ENCODE measurements at places on chromosomes 1 and 21.

GRCh38 chr1:156359973-156360372 is 9.0 kb upstream of the RHBG start:
- DNase-seq, result no peak

GRCh38 chr1:3186526-3186921 is 117.5 kb downstream of the PRDM16 start:
- DNase-seq, result no peak

GRCh38 chr1:232662910-232663309 is 33.0 kb upstream of the SIPA1L2 start:
- no peak for DNase-seq

GRCh38 chr1:89641781-89642180 is 8.9 kb downstream of the LRRC8C start:
- DNase-seq, result no peak

DNA sequence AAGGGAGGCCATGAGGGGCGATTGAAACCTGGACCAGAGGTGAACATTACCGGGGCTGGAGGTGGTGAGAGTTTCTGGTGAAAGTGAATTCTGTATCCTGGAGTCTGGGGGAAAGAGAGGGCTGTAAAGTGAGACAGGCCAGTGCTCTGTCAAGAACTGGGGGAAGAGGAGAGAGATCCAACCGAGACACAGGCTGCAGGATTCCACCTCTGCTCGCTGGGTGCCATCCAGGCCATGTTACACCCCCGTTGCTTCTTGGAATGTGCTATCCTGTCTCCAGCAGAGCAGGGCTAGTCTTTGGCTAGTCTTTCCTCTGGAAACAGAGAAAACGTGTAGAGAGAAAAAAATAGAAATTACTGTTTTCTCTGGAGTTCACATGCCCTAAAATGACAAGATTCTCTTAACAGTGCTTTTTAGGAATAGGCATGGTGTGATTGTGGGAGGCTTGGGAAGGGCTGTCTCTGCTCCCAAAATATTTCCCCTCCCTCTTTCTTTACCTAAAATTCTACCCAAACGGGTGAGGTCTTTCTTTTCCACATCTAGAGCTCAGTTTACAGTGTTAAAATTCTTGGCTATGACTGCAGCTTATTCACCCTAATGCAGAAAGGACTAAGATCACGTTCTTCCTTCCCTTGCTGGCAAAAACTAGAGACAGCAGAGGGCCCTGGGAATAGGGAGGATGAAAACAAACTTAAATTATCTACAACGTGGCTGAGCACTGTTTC is 16.5 kb upstream of the OVAAL start:
- no peak for DNase-seq

- DNase-seq, result no peak
These were observed 93.5 kb upstream of the GNG4 start for GRCh38 chr1:235742914-235743599.

- no peak for DNase-seq
These were observed 535 bp downstream of the SETD4 start for GRCh38 chr21:36059823-36060158.

DNA sequence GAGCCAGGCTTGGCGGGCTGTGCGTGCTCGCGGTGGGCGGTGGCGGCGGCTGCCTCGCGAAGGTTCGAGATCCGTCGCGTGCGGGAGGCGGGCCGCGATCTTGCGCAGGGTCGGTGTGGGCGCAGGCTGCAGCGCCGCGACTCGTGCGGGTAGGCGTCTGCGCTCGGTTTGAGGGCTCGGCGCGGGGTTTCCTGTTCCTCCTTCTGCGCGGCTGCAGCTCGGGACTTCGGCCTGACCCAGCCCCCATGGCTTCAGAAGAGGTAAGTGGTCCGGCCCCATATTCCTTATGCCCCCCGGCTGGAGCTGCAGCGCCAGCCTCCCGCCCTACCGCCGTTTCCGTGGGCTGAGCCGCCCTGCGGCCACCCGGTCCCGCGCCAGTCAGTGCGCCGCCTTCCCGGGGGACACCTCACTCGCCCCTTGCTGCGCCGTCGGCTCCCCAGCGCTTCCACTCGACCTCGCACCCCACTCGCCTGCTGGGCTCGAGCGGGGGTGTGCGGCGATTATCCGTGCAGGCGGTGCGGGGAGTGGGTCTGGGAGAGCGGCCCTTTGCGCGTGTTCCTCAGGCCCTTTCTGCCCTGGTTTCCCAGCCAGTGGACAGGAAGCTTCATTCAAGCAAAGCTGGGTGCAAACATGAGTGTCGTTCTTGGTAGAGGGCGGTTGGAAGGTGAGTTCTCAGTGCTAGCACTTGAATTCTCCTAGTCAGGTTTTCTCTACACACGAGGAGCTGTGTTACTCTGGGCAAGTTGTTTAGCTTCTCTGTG is at the start of gene CACYBP:
CACYBP (plus strand) TSS at position 12 of the 761 bp plus-strand sequence; CDS start at position 246, 234 bp downstream.
- no peak for DNase-seq

DNA sequence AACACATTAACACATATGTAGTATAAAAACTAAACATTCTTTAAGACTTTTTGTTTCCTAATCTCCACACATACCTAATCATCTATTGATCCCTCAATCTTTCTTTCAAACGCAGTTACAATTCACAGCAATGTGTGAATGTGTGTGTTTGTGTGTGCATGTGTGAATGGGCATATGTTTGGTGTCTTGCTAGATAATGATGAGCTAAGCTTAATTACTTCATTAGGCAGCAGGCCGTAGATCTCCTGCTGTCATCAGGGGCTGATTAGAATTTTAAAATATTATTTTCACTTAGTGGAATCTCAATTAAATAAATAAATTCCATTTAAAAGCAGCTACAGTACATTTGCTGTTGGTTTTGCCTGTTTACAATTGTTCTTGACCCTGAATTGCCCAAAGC is 187.8 kb upstream of the LHX8 start:
- no peak for DNase-seq

DNA sequence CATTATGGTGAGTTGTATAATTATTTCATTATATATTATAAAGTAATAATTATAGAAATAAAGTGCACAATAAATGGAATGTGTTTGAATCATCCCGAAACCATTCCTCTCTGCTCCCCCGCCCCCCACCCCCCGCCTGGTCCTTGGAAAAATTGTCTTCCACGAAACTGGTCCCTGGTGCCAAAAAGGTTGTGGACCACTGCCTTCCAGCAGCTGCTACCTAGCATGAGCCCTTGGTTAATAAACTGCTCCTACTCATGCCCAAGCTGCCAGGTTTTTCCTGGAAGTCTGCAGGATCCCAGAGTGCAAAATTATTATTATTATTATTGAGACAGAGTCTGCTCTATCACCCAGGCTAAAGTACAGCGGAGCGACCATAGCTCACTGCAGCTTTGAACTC is 6.8 kb upstream of the IFNGR2 start:
- DNase-seq, result no peak

- peak; percentile 69 for DNase-seq
These were observed at the start of gene STPG1 for GRCh38 chr1:24413350-24414163. Gene STPG1, minus strand, starts transcription at chr1:24413782. Its CDS starts 12,394 bp downstream, at chr1:24401388.

- DNase-seq, result no peak
These were observed 11.1 kb downstream of the PRXL2B start for GRCh38 chr1:2597441-2598328.

GRCh38 chr1:221035662-221036153 is 156.5 kb downstream of the HLX start:
- DNase-seq, result no peak

GRCh38 chr1:147717051-147717705 is 43.2 kb downstream of the GJA5 start:
- no peak for DNase-seq

DNA sequence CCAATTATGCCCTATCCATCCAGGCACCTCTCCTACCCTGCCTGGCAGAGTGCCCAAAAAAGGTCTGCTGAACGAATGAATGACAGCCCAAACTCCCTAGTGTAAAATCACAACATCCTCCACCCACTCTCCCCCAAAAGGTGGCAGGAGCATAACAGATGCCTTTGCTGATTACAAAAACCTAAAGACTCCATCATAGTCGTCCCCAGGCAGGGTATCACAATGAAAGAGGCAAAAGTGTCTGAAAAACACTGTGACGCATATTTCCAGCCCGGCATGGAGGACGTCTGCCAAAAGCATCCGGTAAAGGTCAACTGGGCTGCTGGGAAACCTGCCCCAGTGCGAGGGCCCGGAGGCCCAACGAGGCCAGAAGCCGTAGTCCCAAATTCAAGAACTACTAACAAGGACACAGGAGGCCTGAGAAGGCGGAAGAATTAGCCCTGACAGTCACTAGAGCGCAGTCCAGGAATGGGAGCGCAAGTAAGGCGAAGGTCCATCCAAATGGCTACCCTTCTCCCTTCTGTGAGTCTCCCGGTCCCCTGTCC is 576 bp downstream of the SMIM12 start:
- DNase-seq, result no peak

Data from activated CD4-positive, alpha-beta T cell treated with anti-CD3 and anti-CD28 coated beads for 24 hours (primary cell).